ENCODE measurements at places on chromosomes 16 and 17. TPM values are rescaled to one million over a fixed set of nuclear protein-coding genes. Genes with fewer than 3 reads are reported as not detected.

Gene CACNA1H
- total RNA-seq = 0.07 TPM

Gene TAT
- total RNA-seq = not detected

Gene ITGAD
- not detected for total RNA-seq

Gene ANKFY1
- total RNA-seq = 68.4 TPM

Gene OR4D2
- not detected for total RNA-seq

Gene PERCC1
- total RNA-seq = 0.34 TPM

GRCh38 chr17:76937238-76937637 is 69.0 kb downstream of the MGAT5B start:
- no peak for DNase-seq

- DNase-seq = peak; percentile 7
Measured at GRCh38 chr16:81036751-81037350, 1.2 kb downstream of the ATMIN start.

- no peak for DNase-seq
Measured at GRCh38 chr16:35425270-35425669, 1965.9 kb downstream of the TP53TG3F start.

- no peak for DNase-seq
Measured at GRCh38 chr16:6131526-6132050, 1034.0 kb upstream of the EEF2KMT start.

- peak; percentile 52 for DNase-seq
Measured at GRCh38 chr16:546909-547770, 13.1 kb upstream of the PRR35 start.

GRCh38 chr17:80263253-80264204 is 2.9 kb downstream of the RNF213 start:
- DNase-seq = peak; percentile 92

Data from B cell (primary cell).